ENCODE measurements at places on chromosomes 4 and X. TPM values are rescaled to one million over a fixed set of nuclear protein-coding genes. Genes with fewer than 3 reads are reported as not detected.

DNA sequence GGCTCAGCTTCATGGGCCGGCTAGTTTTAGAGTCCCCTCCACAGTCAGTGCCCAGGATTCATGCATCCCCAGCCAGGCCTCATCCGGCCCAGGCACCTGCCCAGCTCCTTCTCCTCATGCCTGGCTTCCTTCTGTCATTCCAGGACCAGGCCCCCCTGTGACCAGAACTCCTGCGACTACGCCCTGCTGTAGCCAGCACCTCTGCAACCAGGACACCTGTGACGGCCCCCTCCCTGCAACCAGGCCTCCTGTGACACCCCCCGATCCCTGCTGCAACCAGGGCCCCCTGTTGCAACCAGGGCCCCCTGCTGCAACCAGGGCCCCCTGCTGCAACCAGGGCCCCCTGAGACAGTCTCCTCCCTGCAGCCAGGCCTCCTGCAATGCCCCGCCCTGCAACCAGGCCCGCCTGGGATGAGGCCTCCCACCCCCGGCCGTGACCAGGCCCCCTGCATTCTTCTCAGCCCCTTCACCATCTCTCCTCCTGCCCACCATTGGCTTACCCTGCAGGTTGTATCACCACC, 46.8 kb downstream of the HTRA3 start:
- DNase-seq: no peak
- no peaks in the 10 kb centered on the region for H3K4me1 ChIP-seq
- H3K27ac ChIP-seq: no peak overlapping the region
- H3K36me3 ChIP-seq: no peaks in the 10 kb centered on the region

- H3K4me1 ChIP-seq: no peaks in the 10 kb centered on the region
- DNase-seq: no peak
- no peak overlapping the region for H3K4me3 ChIP-seq
Observed at GRCh38 chr4:53005808-53006207, 143.7 kb downstream of the RASL11B start.

- H3K4me1 ChIP-seq: no peaks in the 10 kb centered on the region
- H3K36me3 ChIP-seq: no peaks in the 10 kb centered on the region
- H3K27ac ChIP-seq: no peak overlapping the region
Observed at GRCh38 chr4:67928546-67928945, 34.7 kb downstream of the TMPRSS11A start.

- H3K4me1 ChIP-seq: no peaks in the 10 kb centered on the region
- no peaks in the 10 kb centered on the region for H3K36me3 ChIP-seq
- H3K27ac ChIP-seq: no peak overlapping the region
- DNase-seq: no peak
- no peaks in the 10 kb centered on the region for H3K27me3 ChIP-seq
Observed at GRCh38 chr4:65370709-65371108, 299.6 kb downstream of the EPHA5 start.

- peaks cover 15% of the 10 kb centered on the region for H3K36me3 ChIP-seq
- DNase-seq: no peak
- H3K27ac ChIP-seq: no peak overlapping the region
- no peaks in the 10 kb centered on the region for H3K27me3 ChIP-seq
- H3K4me3 ChIP-seq: no peak overlapping the region
Observed at GRCh38 chr4:94469221-94469784, 17.6 kb downstream of the PDLIM5 start.

- H3K27me3 ChIP-seq: no peaks in the 10 kb centered on the region
- H3K4me3 ChIP-seq: no peak overlapping the region
Observed at GRCh38 chr4:2822461-2823300, 21.0 kb upstream of the ADD1 start.

DNA sequence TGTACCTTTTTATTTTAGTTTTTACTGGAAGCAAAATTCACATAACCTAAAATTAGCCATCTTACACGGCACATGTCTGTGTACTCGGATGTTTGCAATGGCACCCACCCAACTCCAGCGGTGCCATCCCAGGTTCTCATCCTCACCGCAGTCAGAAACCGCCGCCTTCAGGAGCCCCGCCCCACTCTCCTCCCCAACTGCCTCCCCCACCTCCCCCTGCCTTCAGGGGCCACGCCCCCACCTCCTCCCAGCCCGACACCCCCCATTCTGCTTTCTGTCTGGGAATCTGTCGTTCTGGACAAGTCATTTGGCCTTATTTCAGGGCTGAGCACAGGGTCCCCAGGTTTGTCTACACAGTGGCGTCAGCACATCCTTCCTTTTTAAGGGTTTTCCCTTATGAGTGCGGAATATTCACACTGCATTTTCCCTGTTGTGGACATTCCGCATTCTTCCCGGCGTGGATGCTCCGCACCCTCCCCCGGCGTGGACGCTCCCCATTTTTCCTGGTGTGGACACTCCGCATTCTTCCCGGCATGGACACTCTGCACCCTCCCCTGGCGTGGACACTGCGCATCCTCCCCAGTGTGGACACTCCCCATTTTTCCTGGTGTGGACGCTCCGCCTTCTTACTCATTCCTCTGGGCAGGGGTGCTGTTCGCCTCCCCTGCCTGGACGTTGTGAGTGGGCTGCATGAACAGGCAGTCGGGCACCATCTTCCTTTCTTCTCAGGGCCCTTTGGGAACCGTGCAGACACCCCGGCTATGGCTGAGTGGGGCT, 135.4 kb upstream of the NKX1-1 start:
- no peak overlapping the region for H3K27ac ChIP-seq
- no peak for DNase-seq
- no peaks in the 10 kb centered on the region for H3K36me3 ChIP-seq
- no peaks in the 10 kb centered on the region for H3K4me1 ChIP-seq
- no peak overlapping the region for H3K4me3 ChIP-seq

DNA sequence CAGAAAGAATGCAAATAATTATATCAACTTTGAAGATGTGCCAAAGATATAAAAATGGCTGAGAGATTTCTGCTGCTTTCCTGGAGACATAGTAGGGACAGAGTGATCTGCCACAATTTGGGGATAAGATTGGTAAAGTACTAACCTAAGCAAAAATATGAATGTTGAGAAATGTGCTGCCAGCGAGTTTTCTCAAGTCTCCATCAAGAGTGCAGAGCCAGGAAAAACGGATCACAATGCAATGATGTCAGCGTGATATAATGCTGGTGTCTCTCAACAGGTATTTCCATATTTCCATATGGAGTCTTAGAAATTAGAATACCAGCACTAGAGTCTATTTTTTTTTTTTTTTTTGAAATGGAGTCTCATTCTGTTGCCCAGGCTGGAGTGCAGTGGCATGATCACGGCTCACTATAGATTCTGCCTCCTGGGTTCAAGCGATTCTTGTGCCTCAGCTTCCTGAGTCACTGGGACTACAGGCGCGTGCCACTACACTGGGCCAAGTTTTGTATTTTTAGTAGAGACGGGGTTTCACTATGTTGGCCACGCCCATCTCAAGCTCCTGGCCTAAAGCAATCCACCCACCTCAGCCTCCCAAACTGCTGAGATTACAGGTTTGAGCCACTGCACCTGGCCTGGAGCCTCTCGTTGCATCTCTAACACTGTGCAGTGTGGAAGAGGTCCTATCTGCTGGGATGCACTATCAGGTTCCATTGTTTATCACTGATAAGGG, 893.5 kb downstream of the TRIML1 start:
- H3K36me3 ChIP-seq: no peaks in the 10 kb centered on the region
- DNase-seq: no peak
- no peaks in the 10 kb centered on the region for H3K4me1 ChIP-seq
- no peak overlapping the region for H3K27ac ChIP-seq
- H3K27me3 ChIP-seq: no peaks in the 10 kb centered on the region

DNA sequence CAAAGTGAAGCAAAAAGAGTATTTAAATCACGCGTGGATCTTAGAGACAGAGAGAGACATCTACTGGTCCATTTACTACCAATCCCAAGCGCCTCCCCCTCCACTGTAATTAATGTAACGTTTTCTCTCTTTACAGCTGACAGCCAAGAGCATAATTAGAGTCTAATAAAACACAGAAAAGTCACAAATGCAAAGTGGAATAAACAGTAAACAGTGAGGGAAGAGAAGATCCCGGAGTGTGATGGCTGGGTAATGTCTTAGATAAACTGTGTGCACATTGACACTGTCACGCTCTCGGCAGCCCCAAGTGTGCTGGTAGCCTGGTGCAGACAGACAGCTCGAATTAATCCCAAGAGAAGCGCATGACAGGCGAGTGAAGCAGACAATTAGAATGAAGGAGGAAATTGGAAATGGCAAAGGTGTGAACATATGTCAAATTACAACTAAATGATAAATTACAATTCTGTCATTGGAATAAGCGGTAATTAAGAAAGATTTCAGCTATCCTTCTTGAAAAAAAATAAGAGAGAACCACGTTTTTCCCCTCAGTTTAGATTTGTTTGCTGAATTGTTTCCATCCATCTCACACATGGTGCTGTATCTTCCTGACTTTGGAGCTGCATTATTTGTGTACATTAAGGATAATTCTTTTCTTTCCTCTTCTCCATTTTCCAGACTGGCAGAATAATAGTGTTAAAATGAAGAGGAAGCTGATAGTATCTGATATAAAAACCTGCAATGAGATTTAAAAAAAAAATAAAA, 100.1 kb downstream of the CXXC4 start:
- no peaks in the 10 kb centered on the region for H3K36me3 ChIP-seq
- no peak overlapping the region for H3K27ac ChIP-seq
- no peaks in the 10 kb centered on the region for H3K4me1 ChIP-seq
- no peak for DNase-seq
- no peak overlapping the region for H3K4me3 ChIP-seq

DNA sequence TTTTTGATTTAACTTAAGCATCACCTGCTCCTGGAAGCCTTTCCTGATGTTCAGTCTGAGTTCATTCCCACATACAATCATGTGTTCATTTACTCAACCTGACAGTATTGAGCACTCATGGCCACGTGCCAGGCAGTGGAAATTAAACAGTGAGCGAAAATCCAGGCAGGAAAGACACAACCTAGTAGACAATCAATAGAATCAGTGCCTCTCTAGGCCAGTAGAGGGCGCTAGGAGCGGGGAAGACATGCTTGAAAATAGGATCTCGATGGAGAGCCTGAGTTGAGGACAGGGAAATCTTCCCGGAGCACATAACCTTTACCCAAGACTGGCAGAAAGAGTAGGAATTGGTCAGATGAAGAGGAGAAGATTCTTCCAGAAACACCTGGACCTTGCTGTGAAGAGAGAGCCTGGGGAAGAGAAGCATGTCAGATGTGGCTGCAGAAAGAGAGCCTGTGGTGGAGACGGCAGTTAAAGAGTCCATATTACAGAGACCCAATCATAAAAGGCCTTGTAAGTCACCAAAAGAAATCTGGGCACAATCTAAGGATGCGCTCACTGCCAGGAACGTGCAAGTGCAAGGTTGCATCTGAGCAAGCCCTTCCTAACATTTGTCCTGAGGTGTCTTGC, 103.5 kb downstream of the LDB2 start:
- no peak overlapping the region for H3K27ac ChIP-seq
- DNase-seq: peak; percentile 74
- no peaks in the 10 kb centered on the region for H3K27me3 ChIP-seq

- H3K4me3 ChIP-seq: no peak overlapping the region
- H3K4me1 ChIP-seq: no peaks in the 10 kb centered on the region
- H3K27ac ChIP-seq: no peak overlapping the region
- DNase-seq: no peak
- no peaks in the 10 kb centered on the region for H3K27me3 ChIP-seq
Observed at GRCh38 chr4:77418333-77418732, 187.3 kb upstream of the CXCL13 start.

DNA sequence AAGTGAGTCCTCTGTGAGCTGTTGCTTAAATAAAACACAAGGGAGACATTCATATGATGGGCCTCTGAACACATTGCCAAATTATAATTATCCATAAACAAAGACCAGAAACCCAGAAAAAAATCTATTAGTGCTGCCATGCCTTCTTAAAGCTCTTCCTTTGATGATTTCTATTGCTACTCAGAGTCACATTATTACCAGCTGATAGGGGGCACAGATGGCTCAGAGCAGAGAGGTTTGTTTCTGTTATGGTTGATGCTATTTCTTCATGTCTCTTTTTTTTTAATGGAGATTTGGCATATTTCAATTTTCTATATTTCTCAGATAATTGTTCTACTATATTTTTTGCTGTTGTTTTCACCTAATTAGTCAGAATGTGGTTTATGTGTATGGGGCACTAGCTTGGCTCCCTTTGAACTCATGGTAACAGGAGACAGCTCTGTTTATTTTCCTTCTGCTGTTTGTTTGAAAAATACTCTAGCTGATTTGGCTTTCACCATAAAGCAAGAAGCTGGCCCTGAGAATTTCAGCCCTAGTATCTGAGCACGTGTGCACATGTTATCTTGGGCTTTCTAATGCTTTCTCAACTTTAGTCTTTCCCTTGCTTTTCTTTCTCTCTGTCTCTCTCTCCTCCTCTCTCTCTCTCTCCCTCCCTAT, 568.8 kb downstream of the PPARGC1A start:
- H3K27ac ChIP-seq: no peak overlapping the region
- no peaks in the 10 kb centered on the region for H3K4me1 ChIP-seq
- DNase-seq: no peak
- H3K27me3 ChIP-seq: no peaks in the 10 kb centered on the region
- no peaks in the 10 kb centered on the region for H3K36me3 ChIP-seq

- no peaks in the 10 kb centered on the region for H3K27me3 ChIP-seq
- no peak for DNase-seq
- H3K36me3 ChIP-seq: no peaks in the 10 kb centered on the region
Observed at GRCh38 chr4:24070117-24070516, 180.3 kb upstream of the PPARGC1A start.

- H3K36me3 ChIP-seq: no peaks in the 10 kb centered on the region
- H3K4me3 ChIP-seq: no peak overlapping the region
- H3K27me3 ChIP-seq: no peaks in the 10 kb centered on the region
- DNase-seq: no peak
- peaks cover 4% of the 10 kb centered on the region for H3K4me1 ChIP-seq
Observed at GRCh38 chr4:6525474-6525873, 49.5 kb upstream of the MAN2B2 start.

DNA sequence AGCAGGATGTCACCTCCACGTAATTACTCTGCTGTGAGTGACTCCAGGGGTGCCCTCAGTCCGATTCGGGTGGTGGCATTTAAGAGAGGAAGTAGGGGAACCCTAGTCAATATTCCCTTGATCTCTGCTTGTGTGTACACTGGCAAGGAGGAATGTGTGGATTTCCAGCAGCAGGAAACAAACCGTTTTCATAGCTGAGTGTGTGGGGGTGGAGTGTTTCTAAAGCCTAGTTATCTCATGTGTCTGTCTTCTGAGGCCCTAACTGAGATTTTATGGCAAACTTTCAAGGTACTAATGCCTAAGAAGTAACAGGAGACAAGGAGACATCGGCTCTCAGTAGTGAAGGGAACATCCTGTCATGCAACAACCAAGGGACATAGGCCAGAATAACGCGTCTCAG, 6.6 kb upstream of the CLDN24 start:
- DNase-seq: no peak
- H3K4me1 ChIP-seq: no peaks in the 10 kb centered on the region
- H3K4me3 ChIP-seq: no peak overlapping the region
- H3K36me3 ChIP-seq: peaks cover 15% of the 10 kb centered on the region
- H3K27me3 ChIP-seq: no peaks in the 10 kb centered on the region

Gene SEC24B
- 27.1 TPM for total RNA-seq

Gene PLAC8
- 0.90 TPM for total RNA-seq

Gene SLC4A4
- 1.1 TPM for total RNA-seq

Gene IGSF1
- total RNA-seq: 12.5 TPM

Gene GATA1
- total RNA-seq: not detected

Gene TEX13B
- 0.42 TPM for total RNA-seq

Gene ZFP92
- total RNA-seq: 0.66 TPM
